ENCODE measurements at places on chromosomes 2 and 18.

- no peak for DNase-seq
These were observed 36.9 kb downstream of the TRAK2 start for GRCh38 chr2:201414099-201415023.

GRCh38 chr2:101658387-101658786 is 39.1 kb upstream of the MAP4K4 start:
- DNase-seq, result no peak

GRCh38 chr2:126527836-126528490 is 128.0 kb upstream of the GYPC start:
- DNase-seq, result no peak

- DNase-seq, result no peak
These were observed 53.1 kb upstream of the BBS5 start for GRCh38 chr2:169426069-169426663.

DNA sequence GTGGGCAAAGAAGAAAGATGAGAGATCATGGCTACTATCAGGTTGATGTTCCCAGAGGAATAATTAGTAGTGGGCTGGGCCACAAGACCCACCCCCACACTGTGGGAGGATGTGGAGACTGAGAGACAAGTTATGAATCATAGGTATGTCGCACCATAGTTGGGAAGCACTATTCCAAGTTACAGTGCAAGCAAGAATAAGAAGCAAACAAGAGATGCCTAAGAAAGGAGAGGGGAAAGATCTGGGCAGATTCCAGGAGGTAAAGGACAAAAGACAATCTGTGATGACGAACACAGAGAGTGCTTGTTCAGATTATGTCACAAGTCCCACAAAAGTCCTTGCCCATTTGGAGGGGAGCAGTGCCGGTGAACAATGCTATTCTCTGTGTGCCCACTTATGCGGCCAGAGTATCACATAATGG is 56.6 kb downstream of the FAM228A start:
- no peak for DNase-seq

GRCh38 chr2:36783246-36783645 is 86.7 kb downstream of the VIT start:
- DNase-seq, result no peak

DNA sequence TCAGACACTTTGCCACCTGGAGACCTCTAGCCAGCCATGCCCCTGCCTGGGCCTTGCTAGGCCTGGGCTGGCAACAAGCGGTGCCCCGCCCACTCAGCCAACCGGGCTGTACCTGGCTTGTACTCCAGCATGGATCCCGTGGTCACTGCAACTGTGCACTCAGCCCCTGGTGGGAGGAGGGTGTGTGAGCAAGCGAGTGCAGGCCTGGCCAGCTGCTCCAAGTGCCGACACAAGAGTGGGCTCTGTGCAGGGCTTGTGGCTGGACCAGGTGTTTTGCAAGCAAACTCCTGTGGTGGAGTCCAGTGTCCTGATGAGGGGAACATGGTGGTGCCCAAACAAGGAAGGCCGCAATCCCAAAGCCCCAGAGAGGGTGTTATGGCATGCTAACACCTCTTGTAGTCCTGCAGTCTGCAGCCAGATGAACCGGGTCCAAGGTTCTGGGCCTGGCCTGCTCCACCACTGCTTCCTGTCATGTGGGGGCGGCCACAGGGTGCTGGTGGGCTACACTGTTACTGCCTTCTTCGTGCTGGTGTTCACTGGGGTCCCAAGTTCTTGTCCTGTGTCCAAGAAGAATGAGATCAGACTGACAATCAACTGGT is 60.1 kb upstream of the CD28 start:
- no peak for DNase-seq

- DNase-seq, result no peak
These were observed 10.8 kb downstream of the FOSL2 start for GRCh38 chr2:28403370-28403956.
